RCC 7860 (cell line): ENCODE measurements at places on chromosomes 2 and 18.
A peak's percentile ranks its signal among the peaks of the same experiment; 100 is the strongest.

GRCh38 chr2:53881360-53881759, 21.6 kb upstream of the GPR75 start:
- no peak for DNase-seq

GRCh38 chr18:50619861-50620275, 60.0 kb downstream of the MAPK4 start:
- no peak for DNase-seq

GRCh38 chr2:69214898-69215297, 172.1 kb downstream of the GFPT1 start:
- DNase-seq, result peak; percentile 33

GRCh38 chr2:66275984-66276383, 158.9 kb upstream of the MEIS1 start:
- DNase-seq, result no peak

GRCh38 chr2:12262681-12263436, 453.9 kb upstream of the TRIB2 start:
- no peak for DNase-seq

- DNase-seq, result no peak
Observed at GRCh38 chr2:216776066-216776850, 80.9 kb upstream of the IGFBP5 start.

DNA sequence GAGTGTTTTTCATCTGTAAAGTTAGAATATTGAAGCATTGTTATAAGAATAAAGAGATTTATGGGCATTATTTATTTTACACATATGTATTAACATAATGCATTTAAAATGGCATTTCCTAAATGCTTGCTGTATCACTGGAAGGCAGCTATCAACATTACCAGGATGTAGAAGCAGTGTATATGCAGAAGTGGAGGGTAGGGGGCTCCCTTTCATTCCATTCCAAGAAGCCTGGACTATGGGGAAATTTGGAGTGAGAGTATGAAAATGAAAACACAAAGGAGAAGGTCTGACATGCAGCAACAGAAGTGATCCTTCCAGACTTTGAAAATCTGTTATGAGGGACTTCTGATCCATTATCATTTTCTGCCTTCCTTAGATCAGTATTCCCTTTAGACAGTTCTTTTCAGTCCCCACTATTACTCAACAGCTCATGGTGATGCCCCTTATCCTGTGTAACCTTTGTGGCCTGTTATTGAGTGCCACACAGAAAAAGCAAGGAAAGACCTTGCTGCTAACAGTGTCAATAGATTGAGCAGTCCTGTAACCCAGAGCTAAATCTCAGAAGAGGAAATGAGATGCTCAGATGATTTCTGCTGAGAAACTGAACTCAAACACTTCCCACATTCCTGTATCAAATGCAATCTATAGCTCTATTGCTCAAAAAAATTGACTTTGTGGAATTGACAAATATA, 216.6 kb downstream of the HNMT start:
- DNase-seq, result no peak

DNA sequence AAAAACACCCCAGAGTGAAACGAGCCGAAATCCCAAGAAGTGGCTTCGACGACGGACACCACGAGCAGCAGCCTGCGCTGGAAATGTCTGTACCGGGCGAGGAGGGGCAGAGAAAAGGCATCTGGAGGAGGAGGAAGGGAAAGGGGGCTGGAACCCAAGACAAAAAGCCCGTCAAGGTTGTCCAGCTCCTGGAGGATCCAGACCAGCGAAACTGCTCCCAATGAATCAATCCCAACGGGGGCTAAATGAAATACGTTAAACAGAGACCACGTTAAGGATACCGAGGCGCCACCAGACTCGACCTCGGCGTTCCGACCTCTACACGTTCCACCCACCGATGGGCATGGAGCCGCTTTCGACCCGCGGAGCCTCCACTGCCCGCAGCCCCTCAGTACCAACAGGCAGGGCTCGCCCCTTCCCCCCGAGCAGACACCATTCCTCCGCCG, 400 bp downstream of the CCDC88A start:
- peak; percentile 20 for DNase-seq

DNA sequence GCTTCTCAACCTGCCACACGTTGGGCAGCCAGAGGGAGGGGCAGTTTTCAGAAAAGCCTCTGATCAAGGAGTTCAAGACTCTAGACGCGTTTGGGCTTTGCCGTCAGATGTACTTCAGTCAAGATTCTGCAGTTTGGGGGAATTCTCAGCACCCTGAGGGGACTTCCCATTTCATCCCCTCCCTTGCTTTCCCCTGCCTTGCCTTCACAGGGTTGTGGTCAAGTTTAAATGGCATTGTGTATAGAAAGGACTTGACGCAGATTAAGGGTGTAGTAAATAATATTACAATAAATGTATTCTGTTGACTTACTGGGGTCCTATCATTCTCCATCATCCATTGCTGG, 198.3 kb upstream of the NABP1 start:
- no peak for DNase-seq

GRCh38 chr2:203104273-203104672, 89.6 kb downstream of the NBEAL1 start:
- no peak for DNase-seq

DNA sequence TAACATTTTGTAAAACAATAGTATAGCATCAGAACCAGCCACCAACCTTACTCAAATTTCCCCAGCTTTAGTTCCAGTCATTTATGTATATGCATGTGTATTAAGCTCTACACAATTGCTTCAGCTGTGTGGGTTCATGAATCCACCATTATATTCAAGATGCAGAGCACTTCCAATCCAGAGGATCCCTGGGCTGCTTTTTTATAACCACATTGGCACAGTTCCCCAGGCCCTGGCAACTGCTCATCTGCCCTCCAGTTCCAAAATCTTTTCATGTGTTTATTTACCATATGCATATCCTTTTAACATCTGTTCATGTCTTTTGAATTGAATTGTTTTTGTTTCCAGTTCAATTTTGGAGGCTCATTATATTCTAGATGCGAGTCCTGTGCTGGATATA, 482.9 kb upstream of the HS6ST1 start:
- DNase-seq, result no peak

- peak; percentile 93 for DNase-seq
Observed at GRCh38 chr2:234879671-234880455, 72.0 kb upstream of the SH3BP4 start.

GRCh38 chr2:224968051-224968450, 74.2 kb downstream of the DOCK10 start:
- no peak for DNase-seq

GRCh38 chr2:83595926-83596325, 863.2 kb downstream of the SUCLG1 start:
- DNase-seq, result no peak

GRCh38 chr18:64929036-64929435, 780.1 kb upstream of the LINC00305 start:
- no peak for DNase-seq

DNA sequence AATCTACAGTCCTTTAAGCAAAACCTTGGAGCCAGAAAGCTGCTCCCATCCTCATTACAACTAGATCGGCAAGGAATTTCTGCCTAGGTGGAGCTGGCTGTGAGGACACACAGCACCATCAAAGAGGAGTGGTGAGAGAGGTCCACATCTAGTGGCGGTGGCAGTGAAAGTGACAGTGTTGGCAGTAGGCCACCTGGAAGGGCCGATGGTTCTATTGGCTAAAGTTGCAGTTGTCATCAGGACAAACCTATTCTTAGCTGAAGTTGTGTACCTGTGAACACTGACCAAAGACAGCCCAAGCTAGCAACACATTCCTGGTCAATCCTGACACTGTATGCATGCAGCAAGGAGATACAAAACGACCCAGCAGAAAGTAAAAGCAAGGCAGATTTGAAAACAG, 218.1 kb upstream of the CHAC2 start:
- no peak for DNase-seq

DNA sequence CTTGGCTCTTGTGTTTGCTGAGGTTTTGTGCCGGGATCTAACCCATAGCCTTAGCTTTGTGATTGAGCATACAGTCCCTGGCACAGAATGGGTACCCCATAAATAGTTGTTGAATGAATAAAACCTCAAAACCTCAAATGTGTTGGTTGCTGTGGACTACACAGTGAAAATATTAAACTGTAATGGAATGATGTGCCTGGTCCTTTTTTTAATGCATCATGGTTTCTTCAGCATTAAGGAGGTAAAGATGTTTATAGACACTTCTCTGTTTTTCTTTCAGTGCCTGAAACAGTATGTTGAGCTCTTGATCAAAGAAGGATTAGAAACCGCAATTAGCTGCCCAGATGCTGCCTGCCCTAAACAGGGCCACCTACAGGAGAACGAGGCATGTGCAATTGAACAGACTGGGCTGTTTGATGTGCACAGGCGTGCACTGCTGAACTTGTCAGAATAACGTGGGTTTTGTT, 97.0 kb downstream of the RNF144A start:
- DNase-seq, result peak; percentile 4

GRCh38 chr2:234496055-234496834, 636 bp downstream of the ARL4C start:
- peak; percentile 43 for DNase-seq

GRCh38 chr2:208034503-208035140, 9.3 kb upstream of the PLEKHM3 start:
- no peak for DNase-seq

DNA sequence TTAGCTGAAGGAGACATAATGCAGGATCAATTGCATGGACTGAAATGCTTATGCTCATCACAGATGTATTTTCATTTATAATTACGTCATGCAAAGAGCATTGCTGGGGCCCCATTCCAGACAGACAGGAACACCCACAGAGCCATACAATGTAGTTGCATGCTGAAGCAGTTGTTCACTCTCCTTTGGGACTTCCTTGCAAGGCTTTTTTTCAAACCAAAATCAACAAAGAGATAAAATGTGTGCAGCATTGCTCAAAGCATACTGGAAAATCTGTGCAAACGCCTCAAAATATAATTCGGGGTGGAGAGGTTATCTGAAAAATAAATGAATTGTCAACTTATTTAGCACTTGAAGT, 463.2 kb downstream of the CDH2 start:
- no peak for DNase-seq

DNA sequence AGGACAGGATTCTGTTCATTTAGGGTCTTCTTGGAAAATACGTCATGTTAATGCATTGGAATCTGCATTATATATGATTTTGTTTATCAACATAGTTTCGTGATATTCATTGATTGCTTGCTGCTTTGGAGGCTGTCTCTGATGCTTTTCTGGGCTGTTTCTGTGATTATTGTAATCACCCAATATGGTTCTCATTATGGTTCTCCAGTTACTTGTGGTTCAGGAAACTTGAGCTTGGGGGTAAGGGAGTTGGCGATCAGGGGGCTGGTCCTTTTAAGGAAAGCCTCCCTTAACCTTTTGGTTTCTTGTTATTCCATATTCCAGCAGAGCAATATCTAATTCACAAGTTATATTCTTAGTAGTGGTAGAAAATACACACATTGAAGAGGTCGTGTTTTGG, 17.4 kb upstream of the STON1 start:
- DNase-seq, result no peak

DNA sequence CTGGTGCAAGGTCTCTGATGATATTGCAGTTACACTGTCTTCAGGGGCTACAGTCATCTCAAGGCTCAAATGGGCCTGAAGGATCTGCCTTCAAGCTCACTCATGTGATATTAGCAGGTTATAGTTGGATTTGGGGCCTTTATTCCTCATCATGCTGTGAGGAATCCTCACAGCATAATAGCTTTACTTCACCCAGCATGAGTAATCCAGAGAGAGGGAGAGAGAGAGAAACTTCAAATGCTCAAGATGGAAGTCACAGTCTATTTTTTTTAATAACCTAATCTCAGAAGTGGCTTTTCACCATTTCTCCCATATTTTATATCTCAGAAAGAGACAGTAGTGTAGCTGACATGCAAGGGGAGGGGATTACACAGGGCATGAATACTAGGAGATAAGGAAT, 658.7 kb downstream of the EPHA4 start:
- no peak for DNase-seq

- DNase-seq, result peak; percentile 58
Observed at GRCh38 chr2:195636890-195637289, 20.1 kb upstream of the SLC39A10 start.

- DNase-seq, result no peak
Observed at GRCh38 chr2:111923276-111923804, 24.9 kb downstream of the MERTK start.

GRCh38 chr2:46213906-46214305, 83.3 kb upstream of the EPAS1 start:
- DNase-seq, result no peak

DNA sequence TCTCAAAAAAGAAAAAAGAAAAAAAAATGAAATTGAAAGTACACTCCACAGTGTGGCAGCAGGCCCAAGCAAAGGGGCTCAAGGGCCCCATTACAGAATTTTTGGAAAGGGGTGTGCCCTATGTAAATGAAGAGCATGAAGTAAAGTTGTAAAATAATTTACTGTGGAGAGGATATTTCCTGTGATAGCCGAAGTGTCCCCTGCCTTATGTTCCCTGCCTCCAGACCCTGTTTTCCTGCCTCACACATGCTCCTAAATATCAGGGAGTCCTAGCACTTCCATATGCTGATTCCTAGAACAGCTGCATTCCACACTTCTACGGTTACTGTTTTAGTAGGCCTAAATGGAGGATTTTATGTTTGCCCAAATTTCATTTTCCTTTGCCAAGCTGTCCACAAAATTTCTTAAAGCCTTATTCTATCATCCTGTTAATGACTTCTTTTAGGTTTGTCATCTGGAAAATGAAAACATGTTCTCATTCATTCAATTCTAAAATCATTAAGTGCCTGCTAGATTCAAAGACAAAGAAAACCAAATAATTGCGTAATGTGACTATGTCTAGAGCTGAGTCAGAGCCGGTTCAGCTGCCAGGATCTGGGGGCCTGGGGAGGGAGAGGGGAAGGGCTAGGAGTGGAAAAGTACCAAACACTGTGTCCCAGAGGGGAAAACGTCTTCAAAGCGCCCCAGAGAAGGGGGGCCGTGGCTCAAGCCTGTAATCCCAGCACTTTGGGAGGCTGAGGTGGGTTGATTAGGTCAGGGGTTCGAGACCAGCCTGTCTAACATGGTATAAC, 25.9 kb upstream of the IMPA2 start:
- peak; percentile 38 for DNase-seq

GRCh38 chr2:96156926-96157648, 11.8 kb upstream of the DUSP2 start:
- no peak for DNase-seq
